ENCODE measurements at places on chromosomes 4 and X.

GRCh38 chrX:323721-324628 lies 5.4 kb upstream of the GTPBP6 start:
- DNase-seq, result no peak

- peak; percentile 88 for DNase-seq
Measured at GRCh38 chr4:38663801-38664705, at the start of gene KLF3. Gene KLF3 (plus strand): TSS chr4:38664199. CDS start chr4:38680626, 16,427 bp downstream.

GRCh38 chrX:155070663-155070974 lies 317 bp downstream of the CMC4 start:
- no peak for DNase-seq

GRCh38 chr4:90537491-90537890 lies 410.3 kb downstream of the CCSER1 start:
- no peak for DNase-seq

- no peak for DNase-seq
Measured at GRCh38 chrX:45347877-45348276, 147.2 kb upstream of the DIPK2B start.

DNA sequence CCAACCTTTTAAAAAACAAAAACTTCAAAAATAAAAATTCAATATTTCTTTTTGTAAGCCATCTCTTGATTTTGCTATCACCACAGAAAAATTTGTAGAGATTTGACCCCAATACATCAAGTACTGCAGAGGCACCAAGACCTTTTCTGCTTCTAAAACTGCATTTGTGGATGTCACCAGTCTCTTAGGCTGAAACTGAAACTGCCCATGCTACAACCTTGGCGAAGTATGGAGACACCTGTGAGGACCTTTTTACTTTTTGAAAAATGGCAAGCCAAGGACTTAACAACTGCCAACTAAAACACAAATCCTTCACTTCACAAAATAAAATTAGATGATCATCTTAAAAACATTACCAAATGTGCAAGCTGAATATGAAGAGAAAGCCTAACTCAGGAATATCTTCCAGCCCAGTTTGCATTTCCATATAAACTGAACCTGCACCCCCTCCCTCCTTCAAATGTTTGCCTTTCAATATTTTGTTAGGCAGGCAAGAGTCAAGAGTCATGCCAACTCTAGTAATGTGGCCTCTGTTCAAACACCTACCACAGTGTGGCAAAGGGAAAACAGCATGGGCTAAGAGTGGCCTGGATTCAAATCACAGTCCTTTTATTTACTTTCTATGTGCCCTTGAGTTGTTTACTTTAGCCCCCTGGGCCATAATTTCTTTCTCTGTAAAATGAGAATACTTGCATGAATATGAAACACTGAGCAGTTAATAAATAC lies 389.4 kb downstream of the OPHN1 start:
- no peak for DNase-seq

DNA sequence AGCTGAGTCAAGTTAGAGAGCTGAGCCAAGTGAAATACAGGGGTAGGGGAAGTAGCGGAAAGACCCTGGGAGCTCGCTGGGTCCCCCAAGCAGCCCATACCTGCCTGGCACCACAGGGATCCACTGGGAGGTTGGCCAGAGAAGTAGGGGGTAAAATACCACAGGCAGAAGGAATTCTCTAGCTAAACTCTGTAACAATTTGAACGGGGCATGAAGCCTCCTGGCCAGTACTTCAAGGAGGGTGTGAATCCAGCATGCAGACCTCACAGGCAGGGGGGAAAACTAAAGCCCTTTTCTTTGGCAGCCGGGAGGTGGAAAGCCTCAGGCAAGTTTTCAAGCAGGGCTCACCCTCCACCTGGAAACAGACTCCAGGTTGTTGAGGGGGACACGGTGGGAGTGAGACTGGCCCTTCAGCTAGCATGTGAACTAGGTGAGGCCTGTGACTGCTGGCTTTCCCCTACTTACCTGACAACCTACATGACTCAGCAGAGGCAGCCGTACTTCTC lies 3.7 kb upstream of the UGT2A1 start:
- DNase-seq, result no peak

- no peak for DNase-seq
Measured at GRCh38 chr4:19051831-19052230, 1030.3 kb upstream of the LCORL start.

- no peak for DNase-seq
Measured at GRCh38 chrX:68579810-68580209, 67.7 kb upstream of the STARD8 start.

DNA sequence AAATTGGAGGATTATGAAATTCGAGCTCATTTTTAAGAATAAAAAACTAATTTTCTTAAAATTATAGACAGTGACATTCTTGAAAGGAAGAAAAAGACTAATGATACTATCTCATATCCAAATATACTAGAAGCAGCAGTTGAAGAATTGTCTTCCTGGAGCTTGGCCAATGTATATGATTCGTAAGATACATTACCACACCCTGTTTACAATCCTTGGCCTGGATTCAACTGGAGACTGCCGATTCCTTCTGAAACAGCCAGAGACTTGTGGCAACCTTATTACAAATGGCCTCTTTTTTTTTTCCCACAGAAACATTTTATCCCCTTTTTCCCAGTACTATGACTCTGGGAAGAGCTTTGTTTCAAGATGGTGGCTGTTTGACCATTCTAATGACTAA lies 571.2 kb upstream of the FAT1 start:
- no peak for DNase-seq

- DNase-seq, result no peak
Measured at GRCh38 chr4:151675411-151675971, 85.3 kb downstream of the GATB start.
